ENCODE measurements at places on chromosomes 6 and 20. TPM values are rescaled to one million over a fixed set of nuclear protein-coding genes. Genes with fewer than 3 reads are reported as not detected.

DNA sequence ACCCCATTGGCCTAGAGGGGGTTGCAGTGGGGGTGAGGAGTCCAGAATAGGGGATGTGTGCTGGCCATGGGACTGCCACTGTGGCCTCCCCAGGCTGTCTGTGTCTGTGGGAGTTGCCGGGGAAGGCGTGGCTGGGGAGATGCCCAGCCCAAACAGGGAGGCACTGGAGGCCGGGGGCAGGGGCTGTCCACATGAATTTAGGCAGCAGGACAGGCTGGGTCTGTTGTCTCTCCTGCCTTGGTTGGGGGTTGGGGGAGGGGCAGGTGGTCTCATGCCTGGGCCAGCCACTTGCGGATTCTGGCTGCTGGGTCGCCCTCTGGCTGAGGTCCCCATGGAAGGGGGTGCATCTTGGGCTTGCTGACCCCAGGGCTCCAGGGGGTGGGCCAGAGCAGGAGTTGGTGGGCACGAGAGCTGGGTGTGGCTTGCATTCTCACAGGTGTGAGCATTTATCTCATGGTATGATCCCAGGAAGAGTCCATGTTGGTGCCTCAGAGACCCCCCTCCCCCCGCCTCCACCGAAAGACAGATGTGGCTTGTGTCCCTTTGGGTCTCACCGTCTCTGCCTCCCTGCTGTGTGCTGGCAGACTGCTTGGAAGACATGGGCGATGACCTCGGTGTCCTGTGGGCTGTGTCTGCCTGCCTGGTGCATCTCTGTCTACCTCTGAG is 4.0 kb downstream of the SOX18 start:
- H3K4me3 ChIP-seq: no peak overlapping the region
- H3K27ac ChIP-seq: no peak overlapping the region
- no peaks in the 10 kb centered on the region for H3K36me3 ChIP-seq
- H3K4me1 ChIP-seq: peaks cover 24% of the 10 kb centered on the region
- H3K27me3 ChIP-seq: peaks cover 25% of the 10 kb centered on the region

DNA sequence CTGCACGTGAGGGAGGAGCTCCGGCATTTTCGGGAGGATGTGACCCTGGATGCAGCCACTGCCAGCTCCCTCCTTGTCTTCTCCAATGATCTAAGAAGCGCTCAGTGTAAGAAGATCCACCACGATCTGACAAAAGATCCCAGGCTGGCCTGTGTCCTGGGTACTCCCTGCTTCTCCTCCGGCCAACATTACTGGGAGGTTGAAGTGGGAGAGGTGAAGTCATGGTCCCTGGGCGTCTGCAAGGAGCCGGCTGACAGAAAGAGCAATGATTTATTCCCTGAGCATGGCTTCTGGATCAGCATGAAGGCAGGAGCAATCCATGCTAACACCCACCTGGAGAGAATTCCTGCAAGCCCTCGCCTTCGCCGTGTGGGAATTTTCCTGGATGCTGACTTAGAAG is 2.8 kb downstream of the RFPL4B start:
- H3K4me1 ChIP-seq: no peaks in the 10 kb centered on the region
- no peak for DNase-seq
- H3K4me3 ChIP-seq: no peak overlapping the region
- H3K36me3 ChIP-seq: no peaks in the 10 kb centered on the region

- H3K4me1 ChIP-seq: no peaks in the 10 kb centered on the region
- no peak overlapping the region for H3K27ac ChIP-seq
These were observed 68.2 kb upstream of the EYA2 start for GRCh38 chr20:46826343-46826984.

DNA sequence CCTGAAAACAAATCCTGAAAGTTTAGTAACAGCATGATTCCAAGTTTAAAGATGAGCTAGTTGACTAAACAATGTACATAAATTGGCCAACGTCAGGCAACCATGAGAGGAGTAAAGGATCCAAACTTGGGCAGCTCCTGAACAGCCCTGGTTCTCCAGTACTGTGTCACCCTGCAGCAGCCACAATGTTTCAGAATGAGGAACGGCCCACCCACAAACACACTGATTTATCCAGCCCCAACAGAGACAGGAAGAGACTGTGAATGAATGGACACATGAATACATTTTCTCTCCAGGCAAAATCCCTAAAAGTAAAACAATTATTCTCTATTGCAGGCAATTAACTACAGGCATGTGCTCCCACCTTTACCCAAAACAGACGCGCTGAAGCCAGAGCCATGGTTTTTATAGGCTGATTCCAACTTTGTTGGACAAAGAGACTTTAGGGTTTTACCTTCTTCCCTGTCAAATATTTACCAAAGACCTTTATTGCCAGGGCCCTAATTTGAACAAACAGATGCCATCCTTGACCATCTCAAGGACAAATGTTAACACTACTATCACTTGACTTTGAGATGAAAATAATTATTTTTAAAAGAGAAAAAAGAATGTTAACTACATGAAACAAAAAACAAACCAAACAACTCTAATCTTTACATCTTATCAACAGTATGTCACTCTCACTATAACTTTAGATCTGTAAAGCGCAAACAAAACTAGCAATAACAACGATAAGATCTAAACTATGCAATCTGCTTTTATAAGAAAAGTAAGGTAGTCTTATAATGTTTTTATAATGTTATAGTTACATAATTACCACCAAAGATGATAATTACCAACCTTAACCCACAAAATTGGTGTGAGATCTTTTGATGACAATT is 22.9 kb downstream of the CNKSR3 start:
- no peak overlapping the region for H3K27ac ChIP-seq
- no peak for DNase-seq
- H3K36me3 ChIP-seq: no peaks in the 10 kb centered on the region

DNA sequence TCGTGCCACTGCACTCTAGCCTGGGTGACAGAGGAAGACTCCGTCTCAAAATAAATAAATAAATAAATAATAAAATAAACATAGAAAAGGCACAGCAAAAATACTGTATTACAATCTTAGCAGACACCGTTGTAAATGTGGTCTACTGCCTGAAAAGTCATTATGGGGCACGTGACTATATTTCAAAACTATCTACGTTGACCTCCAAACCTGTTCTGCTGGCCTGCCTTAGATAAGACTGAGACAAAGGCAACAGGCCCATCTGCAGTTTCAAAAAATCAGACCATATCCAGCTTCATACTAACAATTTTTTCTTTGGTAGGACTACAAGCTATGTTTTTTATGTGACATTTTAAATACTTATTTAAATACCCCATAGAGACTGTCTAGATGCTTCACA is 59.1 kb downstream of the AGPAT4 start:
- H3K27me3 ChIP-seq: no peaks in the 10 kb centered on the region
- peaks cover 1% of the 10 kb centered on the region for H3K4me1 ChIP-seq
- no peak overlapping the region for H3K27ac ChIP-seq
- DNase-seq: no peak

DNA sequence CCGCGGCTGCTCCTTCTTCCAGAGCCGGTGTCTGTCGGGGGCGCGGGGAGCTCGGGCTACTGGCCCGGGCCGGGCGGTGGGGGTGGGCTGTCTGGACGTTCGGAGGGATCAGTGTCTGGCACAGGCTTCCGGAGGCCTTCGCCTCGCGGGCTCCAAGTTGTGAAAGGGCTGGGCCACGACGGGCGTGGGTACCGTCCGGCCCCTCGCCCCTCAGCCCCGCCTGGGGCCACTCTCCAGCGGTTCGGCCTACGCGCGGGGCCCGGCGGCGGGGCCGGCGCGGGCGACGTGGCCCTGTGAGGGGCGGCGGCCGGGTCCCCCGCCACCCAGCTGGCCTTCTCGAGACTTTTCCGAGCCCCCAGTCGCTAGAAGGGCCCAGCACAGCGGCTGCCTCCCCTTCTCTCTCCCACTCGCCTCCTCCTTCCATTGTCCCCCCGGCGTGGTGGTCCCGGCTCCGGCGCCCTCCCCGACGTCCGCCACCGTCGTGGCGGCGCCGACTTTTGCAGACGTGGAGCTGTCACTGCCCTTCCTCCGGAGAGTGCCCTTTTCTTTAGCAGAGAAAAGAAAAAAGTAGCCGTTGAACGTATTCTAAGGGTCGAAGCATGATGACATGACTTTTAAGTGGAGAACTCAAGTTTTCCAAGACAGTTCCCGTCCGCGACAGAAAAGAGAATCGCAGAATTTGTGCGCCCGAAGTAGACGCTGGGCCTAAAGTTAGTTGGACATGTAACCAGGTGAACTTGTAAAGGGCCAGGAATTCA is 571 bp downstream of the ITCH start:
- peak; percentile 74 for DNase-seq
- H3K4me3 ChIP-seq: peak overlapping the region; percentile 95
- peak overlapping the region; percentile 98 for H3K27ac ChIP-seq
- H3K36me3 ChIP-seq: peaks cover 23% of the 10 kb centered on the region

DNA sequence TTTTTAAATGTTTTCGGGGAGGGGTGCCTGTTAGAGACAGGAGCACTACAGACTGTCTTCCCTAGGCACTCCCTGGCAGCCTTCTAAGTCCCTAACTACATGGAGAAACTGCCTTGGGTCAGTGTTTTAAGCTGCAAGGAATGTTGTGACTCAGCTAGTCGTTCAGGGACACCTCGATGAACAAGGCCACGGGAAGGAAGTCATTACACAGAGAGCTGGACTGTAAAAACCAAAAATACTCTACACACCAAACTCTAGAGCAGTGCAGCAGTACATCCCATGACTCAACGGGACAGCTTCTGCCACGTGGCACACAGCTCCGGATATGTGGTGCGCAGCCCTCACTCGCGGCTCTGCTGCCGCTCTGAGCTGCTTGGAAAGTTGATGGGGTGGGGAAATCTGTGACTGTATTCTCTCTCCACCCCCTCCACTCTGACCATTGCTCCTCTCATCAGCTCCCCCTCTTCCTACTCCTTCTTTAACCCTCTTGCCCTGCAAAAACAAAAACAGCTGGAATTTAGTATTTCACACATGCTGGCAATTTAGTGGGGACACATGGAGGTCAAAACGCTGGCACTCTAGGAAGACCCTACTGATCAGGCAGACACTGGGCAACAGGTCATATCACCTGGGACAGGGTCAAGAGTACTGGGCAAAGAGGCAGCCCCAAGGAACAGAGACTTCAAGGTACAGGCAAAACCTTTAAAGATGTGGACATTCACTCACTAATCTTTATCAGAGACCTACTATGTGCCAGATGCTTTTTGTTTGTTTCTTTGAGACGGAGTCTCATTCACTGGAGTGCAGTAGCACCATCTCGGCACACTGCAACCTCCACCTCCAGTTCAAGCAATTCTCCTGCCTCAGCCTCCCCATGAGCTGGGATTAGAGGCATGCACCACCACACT is 10.9 kb upstream of the LPIN3 start:
- peak overlapping the region; percentile 83 for H3K27ac ChIP-seq
- peaks cover 12% of the 10 kb centered on the region for H3K4me1 ChIP-seq
- peak; percentile 86 for DNase-seq
- H3K27me3 ChIP-seq: peaks cover 3% of the 10 kb centered on the region
- H3K4me3 ChIP-seq: no peak overlapping the region
- no peaks in the 10 kb centered on the region for H3K36me3 ChIP-seq

- H3K36me3 ChIP-seq: no peaks in the 10 kb centered on the region
- DNase-seq: no peak
- H3K27me3 ChIP-seq: no peaks in the 10 kb centered on the region
- no peak overlapping the region for H3K27ac ChIP-seq
- H3K4me3 ChIP-seq: no peak overlapping the region
- no peaks in the 10 kb centered on the region for H3K4me1 ChIP-seq
These were observed 564.6 kb upstream of the AGPAT4 start for GRCh38 chr6:161838306-161839035.

DNA sequence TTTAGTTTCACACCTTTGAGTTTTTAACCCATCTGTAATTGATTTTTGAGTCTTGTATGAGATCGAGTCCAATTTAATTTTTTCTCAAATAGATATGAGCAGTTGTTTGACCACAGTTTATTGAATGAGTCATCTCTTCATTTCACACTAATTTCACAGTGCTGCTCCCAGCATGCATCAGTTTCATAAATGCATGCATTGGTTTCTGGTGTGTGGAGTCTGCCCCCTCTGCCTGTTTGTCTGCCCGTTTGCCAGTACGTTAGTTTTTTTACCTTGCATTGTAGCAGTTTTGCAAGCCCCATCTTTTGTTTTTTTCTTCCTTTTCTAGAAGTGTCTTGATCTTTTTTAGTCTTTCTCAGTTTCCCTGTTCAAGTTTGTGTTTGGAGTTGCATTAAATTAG is 11.9 kb downstream of the SLX4IP start:
- H3K27me3 ChIP-seq: no peaks in the 10 kb centered on the region
- H3K4me1 ChIP-seq: peaks cover 25% of the 10 kb centered on the region
- peaks cover 1% of the 10 kb centered on the region for H3K36me3 ChIP-seq
- H3K4me3 ChIP-seq: peak overlapping the region; percentile 65

Gene RPP40
- 16.4 TPM for total RNA-seq

Gene BANF2
- not detected for total RNA-seq

Gene MBOAT1
- 12.8 TPM for total RNA-seq

Gene MAK
- 0.47 TPM for total RNA-seq
